ENCODE measurements at places on chromosomes 2 and 18. TPM values are rescaled to one million over a fixed set of nuclear protein-coding genes. Genes with fewer than 3 reads are reported as not detected.

DNA sequence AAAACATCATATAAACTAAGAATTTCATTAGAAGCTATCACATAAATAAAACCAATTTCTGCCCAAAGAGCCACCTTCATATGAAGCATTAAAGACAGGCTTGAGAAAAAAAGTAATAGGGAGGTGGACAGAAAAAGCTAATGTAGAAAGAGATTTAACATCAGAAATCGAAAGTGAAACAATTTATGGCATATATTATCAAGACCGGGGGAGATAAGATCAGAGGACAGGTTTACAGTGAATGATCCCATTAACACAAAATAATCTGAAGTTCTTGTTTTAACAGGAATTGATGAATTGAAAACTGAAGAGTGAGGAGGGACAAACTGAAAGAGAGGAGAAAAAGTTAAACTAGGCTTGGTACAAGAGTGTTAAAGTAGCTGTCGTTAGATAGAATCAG lies 786.3 kb upstream of the FSHR start:
- no peaks in the 10 kb centered on the region for H3K36me3 ChIP-seq
- H3K4me3 ChIP-seq: no peak overlapping the region
- no peak for DNase-seq
- no peaks in the 10 kb centered on the region for H3K4me1 ChIP-seq

GRCh38 chr2:149552226-149552625 lies 35.3 kb downstream of the MMADHC start:
- H3K27me3 ChIP-seq: no peaks in the 10 kb centered on the region
- H3K4me3 ChIP-seq: no peak overlapping the region
- H3K4me1 ChIP-seq: no peaks in the 10 kb centered on the region
- no peak overlapping the region for H3K27ac ChIP-seq

DNA sequence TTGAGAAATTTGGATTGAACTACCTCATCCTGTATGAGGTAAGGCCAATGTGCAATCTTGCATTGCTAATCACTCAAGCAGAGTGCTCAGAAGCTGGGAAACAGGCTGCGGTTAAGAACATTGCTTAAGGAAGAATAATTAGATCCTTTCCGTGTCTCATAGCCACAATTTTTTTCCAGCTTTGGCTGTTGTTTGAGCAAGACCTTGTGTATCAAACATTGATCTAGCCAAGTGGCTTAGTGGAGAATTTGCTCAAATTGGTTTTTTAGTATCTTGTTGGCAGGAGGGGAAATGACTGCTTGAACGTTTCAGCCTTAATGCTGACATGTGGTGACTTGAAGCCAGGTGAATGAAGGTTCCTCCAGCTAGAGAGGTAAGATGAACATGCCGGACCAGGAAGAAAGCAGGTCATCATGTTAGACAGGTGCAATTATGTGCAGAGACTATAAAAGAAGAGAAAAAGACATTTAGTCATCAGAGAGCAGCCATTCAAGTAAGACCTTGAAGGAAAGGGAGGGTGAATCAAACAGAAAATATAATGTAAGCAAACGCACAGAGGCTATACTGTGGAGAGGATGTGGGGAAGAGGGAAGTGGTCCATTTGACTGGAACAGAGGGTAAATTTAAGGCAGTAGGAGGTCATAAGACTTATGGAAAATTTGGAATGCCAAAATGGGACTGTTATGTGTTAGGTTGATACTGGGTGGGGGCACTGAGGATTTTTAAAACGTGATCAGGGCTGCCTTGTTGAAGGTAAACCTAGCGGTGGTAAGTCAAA lies 98.9 kb upstream of the CYP1B1 start:
- no peak overlapping the region for H3K4me3 ChIP-seq
- no peaks in the 10 kb centered on the region for H3K27me3 ChIP-seq
- peak; percentile 87 for DNase-seq
- no peaks in the 10 kb centered on the region for H3K36me3 ChIP-seq
- H3K4me1 ChIP-seq: peaks cover 3% of the 10 kb centered on the region

DNA sequence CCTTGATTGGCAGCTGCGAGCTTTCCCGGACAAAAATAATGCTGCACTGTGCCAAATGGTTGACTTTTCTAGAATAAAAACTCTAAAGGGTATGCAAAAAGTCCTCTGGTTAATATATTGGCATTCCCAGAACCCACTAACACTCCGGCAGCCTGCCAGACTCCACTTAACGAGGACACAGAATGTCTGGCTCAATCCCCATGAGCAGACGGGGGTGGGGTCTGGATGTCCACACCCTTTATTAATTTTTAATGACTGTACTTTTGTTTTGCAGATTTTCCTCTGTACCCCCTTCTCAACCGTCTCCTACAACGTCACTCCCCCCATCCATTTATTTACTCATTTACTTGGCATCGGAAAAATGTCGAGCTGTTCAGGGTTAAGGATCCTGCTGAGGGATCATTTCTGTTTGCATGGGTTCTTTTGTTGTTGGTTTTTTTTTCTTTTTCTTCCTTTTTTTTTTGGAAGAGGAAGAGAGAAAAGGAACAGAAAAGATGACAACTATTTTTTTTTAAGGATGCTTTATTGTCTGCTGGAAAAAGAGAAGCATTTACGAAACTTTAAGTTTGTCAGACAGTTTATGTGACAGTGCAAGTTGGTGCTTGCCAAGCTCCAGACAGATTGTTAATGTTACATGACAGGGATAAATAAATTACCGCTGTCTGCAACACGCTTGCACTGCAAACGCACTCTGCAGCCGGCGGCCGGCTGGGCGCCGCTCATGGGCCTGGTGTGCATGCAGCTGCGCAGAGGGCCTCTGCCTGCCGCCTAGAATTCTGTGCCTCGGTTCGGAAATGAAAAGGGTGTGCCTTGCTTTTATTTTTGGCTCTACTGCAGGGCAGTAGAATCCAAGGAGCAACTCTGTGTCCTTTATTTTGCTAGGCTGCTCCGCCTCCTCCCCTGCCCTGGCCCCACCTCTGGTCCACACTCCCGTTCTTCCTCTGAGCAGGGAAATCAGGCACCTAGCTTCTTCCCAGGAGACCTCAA lies 3.6 kb downstream of the LDLRAD4 start:
- DNase-seq: peak; percentile 94
- peaks cover 44% of the 10 kb centered on the region for H3K4me1 ChIP-seq
- H3K27ac ChIP-seq: peak overlapping the region; percentile 70
- peaks cover 6% of the 10 kb centered on the region for H3K27me3 ChIP-seq

- no peak overlapping the region for H3K27ac ChIP-seq
- no peaks in the 10 kb centered on the region for H3K4me1 ChIP-seq
- no peaks in the 10 kb centered on the region for H3K36me3 ChIP-seq
- no peak overlapping the region for H3K4me3 ChIP-seq
- H3K27me3 ChIP-seq: no peaks in the 10 kb centered on the region
Measured at GRCh38 chr2:127909019-127909418, 23.3 kb upstream of the AMMECR1L start.

GRCh38 chr18:68830256-68831045 lies 32.6 kb downstream of the CCDC102B start:
- H3K4me3 ChIP-seq: no peak overlapping the region
- peak; percentile 91 for DNase-seq
- no peaks in the 10 kb centered on the region for H3K36me3 ChIP-seq
- H3K27ac ChIP-seq: peak overlapping the region; percentile 8

DNA sequence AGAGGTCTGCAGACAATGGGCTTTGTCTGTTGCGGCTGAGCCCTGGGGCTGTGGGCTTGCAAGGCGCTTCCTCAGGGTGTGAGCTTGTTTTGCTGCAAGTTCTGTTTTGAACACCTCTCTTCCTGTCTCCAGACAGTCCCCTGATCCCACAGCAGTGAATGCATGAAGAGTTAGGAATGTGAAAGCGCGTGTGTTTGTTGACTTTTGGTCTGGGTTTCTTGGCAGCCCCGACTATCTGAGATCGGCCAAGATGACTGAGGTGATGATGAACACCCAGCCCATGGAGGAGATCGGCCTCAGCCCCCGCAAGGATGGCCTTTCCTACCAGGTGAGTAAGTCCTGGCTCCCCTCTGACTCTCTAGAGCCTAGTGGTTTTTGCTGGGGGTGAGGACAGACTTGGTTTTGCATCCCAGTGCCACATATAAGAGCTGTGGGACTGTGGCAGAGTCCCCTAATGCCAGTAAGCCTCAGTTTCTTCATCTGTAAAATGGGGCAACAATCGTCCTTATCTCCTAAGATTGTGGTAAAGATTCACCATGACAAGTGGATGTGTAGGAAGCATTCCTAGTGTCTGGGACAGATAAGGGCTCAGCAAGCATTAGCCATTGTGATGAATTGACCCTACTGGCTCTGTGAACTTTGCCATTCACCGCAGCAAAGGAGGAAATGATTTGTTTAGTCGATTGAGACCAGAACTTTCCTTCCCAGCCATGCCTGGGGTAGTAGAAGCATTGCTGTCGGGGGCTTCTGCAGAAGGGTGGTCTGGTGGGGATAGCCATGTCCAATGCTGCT lies 3.0 kb downstream of the LBH start:
- peaks cover 8% of the 10 kb centered on the region for H3K27me3 ChIP-seq
- no peak overlapping the region for H3K27ac ChIP-seq
- H3K4me1 ChIP-seq: peaks cover 56% of the 10 kb centered on the region
- no peak overlapping the region for H3K4me3 ChIP-seq
- peak; percentile 63 for DNase-seq
- peaks cover 30% of the 10 kb centered on the region for H3K36me3 ChIP-seq

DNA sequence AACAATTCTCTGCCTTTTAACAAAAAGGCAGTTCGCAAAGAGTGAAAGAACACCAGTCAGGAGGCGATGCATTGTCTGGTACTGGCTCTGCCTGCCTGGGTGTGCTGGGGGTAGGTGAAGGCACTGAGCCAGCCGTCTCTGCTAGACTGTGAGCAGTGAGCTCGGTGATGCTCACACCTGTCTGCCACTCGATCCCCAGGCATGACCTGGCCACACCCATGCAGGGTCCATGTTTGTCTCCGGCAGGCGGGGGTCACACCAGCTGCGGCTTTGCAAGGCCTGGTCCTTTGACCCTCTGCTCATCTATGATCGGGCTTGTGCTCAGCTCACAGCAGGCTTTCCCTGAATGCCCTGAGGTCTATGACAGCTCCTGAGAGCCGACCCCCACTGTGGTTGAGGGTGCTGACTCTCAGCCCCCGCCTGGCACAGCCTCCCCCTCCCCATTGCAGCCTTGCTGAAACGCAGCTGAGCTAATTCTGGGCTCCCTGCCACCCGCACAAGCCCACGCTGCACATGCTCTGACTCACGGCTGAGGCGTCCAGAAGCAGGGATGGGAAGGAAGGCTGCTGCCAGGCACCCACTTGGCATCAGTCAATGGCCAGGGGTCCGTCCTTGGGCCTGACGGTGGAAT lies 23.7 kb downstream of the CRACDL start:
- peak; percentile 78 for DNase-seq
- peaks cover 8% of the 10 kb centered on the region for H3K27me3 ChIP-seq
- H3K4me3 ChIP-seq: no peak overlapping the region
- H3K36me3 ChIP-seq: no peaks in the 10 kb centered on the region
- no peak overlapping the region for H3K27ac ChIP-seq
- peaks cover 69% of the 10 kb centered on the region for H3K4me1 ChIP-seq

MTHFD2 gene
- 27.3 TPM for total RNA-seq

NOL4 gene
- total RNA-seq: 0.09 TPM

RAB3GAP1 gene
- 30.4 TPM for total RNA-seq

HOXD4 gene
- total RNA-seq: 2.2 TPM

INHA gene
- 0.27 TPM for total RNA-seq

GIGYF2 gene
- 49.4 TPM for total RNA-seq

GKN1 gene
- total RNA-seq: 0.09 TPM

CD226 gene
- 0.53 TPM for total RNA-seq

AMER3 gene
- total RNA-seq: 0.09 TPM

CTAGE1 gene
- total RNA-seq: not detected

Data from muscle of leg (tissue), 16 donors.